ENCODE measurements at places on chromosomes 6 and 20.

GRCh38 chr20:45359406-45360148, 3.4 kb upstream of the SYS1 start:
- no peak for DNase-seq

DNA sequence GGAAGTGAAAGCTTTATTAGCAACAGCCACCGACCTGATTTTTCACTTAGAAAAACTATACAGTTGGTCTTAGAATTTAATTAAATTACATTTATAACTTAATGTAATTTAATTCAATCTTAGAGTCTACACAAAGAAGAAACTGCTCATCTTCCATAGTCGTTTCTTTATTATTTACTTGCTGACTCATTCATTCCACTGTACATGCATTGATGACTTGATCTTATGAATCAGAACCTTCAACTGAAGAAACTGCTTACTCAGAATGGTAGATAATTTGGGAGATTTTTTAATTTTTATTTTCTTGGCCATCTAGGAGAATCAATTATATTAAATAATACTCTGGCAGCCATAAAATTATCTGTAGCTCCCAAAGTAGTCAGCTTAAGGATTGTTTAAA, 1021.6 kb upstream of the FLRT3 start:
- DNase-seq, result no peak

DNA sequence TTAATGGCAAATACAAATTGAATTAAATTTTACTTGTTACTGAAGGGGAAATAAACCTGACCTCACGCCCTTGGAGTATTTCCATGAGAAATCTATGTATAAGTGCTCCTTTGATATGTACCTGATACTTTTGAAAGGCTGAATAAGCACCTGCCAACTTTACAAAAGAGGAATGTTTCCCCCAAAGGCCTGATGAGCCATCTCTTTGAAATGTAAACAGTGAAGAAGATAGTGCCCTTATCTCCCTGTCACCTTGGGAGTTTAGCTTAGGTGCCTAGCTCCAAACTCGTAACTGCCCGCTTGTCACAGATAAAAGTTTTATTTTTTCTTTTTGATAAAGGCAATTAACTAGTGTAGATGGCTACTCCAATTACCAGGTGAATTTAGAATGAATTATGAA, 1.1 kb upstream of the ZNF343 start:
- DNase-seq, result no peak

- DNase-seq, result no peak
Measured at GRCh38 chr6:42158631-42159030, 14.5 kb upstream of the GUCA1A start.

GRCh38 chr6:126531840-126532239, 191.9 kb downstream of the CENPW start:
- no peak for DNase-seq

DNA sequence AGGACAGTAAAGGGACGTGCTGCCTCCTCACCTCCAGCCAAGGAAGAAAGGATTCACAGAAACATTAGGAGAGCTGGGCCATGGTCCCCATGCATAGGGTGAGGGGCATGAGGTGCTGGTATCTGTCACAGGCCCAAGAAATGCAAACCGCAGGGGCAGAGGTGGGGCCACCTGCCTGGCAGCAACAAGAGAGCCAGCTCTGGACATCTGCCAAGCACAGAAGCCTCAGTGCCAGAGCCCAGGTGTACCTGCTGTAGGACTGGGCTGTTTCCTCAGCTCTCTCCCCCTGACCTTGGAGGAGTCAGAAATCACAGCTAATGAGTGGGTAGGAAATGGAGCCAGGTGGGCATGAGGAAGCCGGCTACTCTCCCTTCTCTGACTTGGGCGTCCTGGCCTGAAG, 45.3 kb downstream of the SLC2A12 start:
- no peak for DNase-seq

DNA sequence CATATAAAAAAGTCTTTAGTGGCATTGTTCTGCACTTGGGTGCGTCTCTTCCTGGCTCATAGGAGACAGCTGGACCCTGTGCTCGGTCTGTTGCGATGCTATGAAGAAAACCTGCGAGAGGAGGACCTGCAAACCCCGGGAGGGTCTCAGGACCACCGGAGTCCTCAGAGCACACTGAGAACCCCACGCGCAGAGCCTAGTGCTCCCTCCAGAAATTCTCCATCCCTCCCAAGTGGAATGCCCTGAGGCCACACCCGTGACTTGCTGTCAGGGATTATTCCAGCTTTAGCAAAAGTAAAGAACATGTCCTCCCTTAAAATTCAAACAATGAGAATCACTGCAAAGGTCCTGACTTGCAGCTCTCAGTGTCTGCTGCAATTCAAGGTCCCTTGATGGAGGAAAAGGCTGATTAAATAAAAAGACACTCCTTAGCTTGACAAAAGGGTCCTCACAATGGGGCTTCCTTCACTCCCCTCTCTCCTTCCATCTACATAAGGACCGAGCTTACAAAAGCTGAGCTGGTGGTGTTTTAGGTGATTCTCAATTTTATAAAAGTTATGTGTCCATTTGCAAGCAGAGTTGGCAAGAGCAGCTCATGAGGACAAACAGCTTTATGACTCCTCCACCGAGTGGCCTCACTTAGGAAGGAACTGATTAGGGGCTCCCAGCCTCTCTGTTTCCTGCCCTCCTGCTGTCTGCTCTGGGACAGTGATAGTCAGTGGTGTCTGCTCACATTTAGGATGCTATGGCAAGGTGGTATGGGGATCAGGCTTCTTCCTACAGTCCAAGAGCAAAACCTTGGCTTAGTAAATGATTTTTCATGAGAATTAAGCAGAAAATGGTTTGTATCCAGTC, 97.0 kb downstream of the RAMACL start:
- DNase-seq, result no peak

DNA sequence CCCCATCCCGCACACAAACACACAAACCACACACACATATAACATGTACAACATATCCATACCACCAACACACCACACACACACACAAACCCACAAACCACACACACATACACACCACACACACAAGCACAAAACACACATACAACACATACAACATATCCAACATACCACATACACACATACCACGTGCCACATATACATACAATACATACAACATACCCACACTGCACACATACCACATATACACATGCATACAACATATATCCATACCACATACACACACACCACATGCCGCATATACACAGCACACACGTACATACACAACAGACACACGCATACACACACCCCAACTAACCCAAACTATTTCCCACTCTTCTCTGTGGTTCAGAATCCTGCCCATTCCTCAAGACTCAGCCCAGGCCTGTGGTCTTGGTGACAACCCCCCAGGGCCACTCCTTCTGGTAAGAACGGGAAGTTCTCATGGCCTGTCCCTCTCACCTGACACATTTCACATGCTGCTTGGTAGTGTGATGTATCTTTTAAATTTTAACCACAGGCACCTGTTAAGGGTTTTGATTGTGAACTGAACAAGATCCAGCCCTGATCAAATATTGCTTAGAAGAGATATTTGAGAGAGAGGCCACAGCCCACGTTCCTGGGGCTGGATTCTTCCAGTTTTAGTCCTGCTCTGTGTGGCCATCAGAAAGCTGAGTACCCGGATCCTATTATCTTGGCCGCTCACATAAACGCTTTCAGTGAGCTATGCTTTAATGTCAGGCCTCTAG, 55.9 kb upstream of the KCNK16 start:
- DNase-seq, result no peak

DNA sequence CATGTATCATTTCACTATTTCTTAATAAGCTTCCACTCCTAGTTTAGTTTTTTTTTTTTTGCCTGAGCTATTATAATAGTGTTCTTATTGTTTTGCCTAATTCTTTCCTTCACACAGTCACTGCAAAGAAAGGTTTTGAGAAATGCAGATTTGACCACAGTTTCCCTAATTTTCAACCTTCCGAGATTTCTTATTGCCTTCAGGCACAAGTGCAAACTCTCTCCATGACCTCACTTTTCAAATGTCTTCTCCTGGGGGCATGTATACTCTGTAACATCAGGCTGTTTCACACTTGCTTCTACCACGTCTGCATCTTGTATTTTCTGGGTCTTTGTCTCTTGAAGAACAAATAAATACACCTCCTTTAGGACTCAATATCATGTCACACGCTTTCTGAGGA, 339.0 kb upstream of the CITED2 start:
- DNase-seq, result peak; percentile 15
